ENCODE measurements at places on chromosomes 3 and 15.

GRCh38 chr3:30683769-30684168 is 77.4 kb downstream of the TGFBR2 start:
- DNase-seq: no peak

GRCh38 chr15:42716626-42717025 is 20.3 kb downstream of the CDAN1 start:
- DNase-seq: no peak

DNA sequence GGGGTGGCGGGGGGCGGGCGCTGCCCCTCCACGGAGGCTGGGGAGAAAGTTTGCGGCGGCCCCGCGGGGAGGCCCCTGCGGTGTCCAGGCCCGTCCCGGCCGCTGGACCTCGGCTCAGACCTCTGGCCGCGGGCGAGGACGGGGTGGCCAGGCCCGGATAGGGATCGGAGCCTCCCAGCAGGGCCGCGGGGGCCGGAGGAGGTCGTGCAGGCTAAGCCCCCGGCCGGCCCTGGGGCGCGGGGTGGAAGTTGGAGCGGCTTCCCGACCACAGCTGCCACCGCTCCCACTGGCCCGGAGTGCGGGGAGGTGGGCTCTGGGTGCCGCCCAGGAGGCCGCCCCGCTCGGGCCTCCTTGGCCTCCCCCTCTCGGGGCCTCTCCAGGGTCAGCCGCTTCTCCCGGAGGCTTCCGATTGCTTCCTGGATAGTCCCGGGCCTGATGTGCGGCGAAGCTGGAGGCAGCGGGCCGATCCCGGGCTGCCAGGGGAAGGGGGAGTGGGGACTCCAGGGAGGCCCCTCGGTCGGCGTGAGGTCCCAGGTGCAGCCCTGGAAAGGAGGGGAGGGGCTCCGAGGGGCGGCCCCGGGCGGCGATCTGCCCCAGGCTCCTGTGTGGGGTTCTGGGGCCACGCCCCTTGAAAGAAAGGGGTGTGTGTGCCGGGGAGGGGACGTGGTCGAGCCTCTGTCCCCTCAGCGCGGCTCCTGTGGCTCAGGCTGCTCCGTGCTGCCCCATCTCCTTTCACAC is 907 bp downstream of the PLXNA1 start:
- peak; percentile 29 for DNase-seq

GRCh38 chr15:100341239-100341749 is 481 bp downstream of the ADAMTS17 start:
- peak; percentile 13 for DNase-seq

DNA sequence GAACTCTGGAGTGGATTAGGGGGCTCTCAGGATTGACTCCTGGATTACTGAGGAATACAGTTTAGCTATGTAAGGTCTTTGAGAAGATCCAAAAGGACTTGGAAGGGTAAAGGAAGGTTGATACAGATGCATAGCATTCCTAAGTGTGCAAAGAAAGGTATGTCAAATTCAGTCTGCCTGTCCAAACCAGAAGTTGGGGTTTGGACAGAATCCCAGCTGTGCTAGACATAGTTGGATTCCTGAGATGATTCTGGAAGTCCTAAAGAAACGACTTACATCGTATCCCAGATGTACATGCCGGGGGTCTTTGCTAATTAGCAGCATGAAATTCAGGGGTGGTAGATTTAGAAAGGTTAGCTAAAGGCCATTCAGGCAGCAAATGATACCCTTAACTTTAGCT is 97.7 kb upstream of the TSPAN3 start:
- no peak for DNase-seq

- peak; percentile 93 for DNase-seq
Observed at GRCh38 chr3:149203758-149204157, 17.9 kb downstream of the CP start.

- DNase-seq: peak; percentile 50
Observed at GRCh38 chr3:119600732-119601131, 3.0 kb downstream of the PLA1A start.

DNA sequence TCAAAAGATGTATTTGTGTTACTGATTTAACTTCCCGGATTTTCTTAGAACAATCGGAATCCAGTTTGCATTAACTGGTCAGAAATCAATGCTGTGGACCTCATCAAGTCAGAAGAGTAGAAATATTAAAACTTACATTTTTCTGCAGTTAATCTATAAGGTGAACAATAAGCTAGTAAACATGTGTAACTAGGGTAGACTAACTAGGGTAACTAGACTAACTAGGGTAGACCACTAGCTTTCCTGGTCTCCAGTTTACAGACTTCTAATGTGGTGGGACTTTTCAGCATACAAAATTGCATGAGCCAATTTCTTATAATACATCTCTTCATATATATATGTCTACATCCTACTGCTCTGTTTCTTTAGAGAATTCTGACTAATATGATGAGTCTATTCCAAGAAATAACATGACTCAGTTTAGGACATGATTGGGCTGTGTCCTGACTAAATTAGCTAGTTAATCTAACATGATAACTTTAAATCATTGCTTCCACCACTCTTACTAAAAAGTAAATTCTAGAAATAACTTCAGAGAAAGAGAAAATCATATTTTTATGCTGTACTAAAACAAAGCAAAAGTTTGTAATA is 5.3 kb downstream of the PLSCR2 start:
- no peak for DNase-seq

GRCh38 chr15:57306161-57306943 is 70.0 kb upstream of the CGNL1 start:
- peak; percentile 82 for DNase-seq

DNA sequence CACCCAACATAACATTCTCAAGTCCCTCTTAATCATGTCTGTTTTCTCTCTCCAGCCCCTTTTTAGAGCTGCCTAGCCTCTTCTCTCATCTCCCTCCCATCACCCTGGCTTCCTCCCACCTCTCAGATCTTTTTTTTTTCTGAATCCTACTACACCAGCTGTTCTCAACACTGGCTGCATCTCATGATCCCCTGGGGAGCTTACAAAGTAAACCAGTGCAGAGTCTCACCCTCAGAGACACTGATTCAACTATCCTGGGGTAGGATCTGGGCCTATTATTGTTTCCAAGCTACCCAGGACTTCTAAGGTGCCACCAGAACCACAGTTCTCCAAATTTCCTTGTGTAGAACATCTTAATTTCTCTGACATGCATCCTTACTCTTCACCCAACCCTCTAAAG is 50.3 kb upstream of the ACAN start:
- no peak for DNase-seq

GRCh38 chr15:63063164-63063756 is 20.7 kb downstream of the TPM1 start:
- DNase-seq: peak; percentile 84

DNA sequence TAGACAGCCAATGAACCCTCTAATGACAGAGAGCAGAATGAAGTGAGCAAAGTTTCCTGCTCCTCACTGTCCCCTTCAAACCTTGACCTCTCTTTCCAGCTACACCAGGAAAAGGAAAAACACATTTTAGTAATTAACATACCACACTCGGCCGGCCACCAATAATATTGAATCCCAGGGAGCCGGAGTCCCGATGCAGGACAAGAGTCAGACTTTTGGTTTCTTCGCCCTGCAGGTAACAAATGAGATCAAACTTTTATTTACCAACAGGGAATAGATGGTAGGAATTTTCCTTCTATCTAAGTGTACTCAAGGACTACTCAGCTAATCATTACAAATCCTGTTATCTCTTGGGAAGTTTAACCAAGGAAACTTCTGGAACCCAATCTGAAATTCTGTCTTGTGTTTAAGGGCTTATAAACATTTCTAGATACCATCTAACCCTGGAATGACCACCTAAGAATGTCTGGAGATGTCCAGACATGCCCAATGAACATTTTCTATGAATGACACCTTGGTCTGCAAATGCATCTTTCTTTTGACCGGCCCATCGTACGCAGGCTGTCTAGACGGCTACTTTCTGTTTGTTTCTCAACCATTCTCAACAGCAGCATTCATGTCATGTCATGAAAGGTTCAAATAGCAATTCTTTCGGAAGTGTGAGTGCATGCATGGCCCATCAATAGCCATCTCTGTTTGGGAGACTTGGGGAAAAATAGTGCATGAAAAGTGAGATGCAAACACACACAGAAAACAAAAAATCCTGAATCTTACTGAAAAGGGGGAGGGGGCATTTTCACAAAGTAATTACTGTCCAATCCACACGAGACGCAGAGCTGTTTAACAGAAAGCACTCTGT is 16.1 kb downstream of the PDZRN3 start:
- DNase-seq: no peak

DNA sequence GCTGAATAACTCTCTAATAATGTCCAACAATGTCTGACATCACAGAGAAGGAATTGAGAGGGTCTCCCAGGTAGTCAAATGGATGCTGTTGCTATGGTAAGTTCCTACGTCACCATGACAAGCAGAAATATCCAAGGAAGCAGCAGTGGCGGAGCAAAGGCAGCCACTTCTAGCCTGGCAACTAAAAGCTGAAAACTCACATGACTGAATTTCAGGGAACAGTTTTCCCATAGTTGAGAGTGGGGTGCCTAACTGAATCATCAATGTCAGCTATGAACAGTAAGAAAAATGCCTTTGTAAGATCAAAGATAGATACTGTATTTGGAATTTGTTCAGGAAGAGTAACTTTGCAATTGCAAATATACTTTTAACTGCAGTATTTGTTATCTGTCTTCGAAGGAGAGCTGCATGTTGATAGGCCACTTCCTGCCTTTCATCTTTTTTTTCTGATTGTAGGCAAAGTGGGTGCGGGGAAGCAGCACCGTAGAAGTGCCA is 161.7 kb downstream of the BBX start:
- DNase-seq: peak; percentile 27

- DNase-seq: no peak
Observed at GRCh38 chr3:39105687-39106063, 1.8 kb downstream of the GORASP1 start.

DNA sequence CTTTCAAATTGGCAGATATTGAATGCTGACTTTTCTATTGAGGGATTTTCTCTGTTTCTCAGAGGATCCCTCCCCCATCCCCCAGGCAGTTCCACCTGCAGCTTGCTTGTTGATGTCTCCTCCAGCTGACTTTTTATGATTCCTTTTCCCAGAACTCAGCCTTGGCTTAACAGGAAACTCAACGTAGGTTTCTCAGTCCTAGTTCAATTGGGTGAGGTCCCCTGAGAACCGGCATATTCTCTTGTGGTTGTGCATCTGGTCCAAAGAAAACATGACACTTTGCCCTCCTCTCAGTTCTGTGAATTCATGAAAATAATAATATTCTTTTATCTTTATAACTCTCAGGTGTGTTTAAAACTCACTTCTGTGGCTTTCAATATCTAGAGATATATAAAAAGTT is 1222.1 kb downstream of the OTOL1 start:
- DNase-seq: no peak

DNA sequence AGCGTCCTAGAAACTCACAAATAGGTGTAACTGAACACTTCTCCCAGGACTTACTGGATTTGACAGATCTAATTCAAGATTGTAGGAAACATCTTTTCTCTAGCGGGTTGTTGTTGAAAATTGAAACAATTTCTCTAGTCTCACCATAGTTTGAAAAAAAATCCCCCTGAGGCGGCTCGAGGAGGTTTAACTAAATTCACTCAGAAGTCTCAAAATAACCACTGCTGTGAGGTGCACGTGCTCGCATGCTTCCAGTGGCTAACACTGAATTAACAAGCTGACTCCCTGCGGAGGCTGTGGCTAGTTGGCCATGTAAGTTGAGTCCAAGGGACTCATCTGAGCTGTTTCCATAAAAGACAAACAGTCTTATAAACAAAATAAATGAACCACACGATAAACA is 503.9 kb downstream of the OCA2 start:
- DNase-seq: no peak

- DNase-seq: no peak
Observed at GRCh38 chr15:101528108-101528916, 38.8 kb upstream of the PCSK6 start.

GRCh38 chr3:42118762-42119361 is 27.7 kb downstream of the TRAK1 start:
- peak; percentile 62 for DNase-seq

DNA sequence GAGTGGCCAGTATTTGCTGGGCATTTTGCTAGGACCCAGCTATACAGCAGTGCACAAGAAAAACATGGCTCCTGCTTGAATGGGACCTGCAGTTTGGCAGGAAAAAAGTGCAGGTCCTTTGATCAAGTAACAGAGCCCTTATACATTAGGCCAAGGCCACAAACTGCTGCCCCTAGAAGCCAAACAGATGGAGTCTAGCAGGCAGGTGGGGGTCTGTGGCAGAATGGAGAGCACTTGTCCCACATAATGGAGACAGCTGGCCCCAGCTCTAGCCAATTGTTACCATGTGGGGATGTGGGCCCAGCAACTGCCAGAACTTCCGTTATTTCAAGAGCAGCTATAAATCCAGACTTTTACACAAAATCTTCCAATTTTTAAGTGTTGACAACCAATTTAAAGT is 79.3 kb downstream of the SHQ1 start:
- DNase-seq: peak; percentile 84

- DNase-seq: peak; percentile 84
Observed at GRCh38 chr15:101641894-101642293, 10.3 kb downstream of the TM2D3 start.

DNA sequence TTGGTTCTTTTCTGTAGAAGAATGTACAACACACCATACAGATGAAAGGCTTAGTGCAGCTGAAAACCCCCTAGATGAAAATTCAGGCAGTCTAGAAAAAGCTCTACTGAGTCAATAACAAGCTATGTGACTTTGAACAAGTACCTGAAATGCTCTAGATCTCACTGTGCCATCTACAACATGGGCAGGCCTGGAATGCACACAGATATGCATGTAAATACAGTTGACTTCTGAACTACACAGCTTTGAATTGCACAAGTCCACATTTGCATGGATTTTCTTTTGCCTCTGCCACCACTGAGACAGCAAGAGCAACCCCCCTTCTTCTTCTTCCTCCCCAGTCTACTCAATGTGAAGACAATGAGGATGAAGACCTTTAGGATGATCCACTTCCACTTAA is 98.4 kb downstream of the CNTN3 start:
- no peak for DNase-seq

DNA sequence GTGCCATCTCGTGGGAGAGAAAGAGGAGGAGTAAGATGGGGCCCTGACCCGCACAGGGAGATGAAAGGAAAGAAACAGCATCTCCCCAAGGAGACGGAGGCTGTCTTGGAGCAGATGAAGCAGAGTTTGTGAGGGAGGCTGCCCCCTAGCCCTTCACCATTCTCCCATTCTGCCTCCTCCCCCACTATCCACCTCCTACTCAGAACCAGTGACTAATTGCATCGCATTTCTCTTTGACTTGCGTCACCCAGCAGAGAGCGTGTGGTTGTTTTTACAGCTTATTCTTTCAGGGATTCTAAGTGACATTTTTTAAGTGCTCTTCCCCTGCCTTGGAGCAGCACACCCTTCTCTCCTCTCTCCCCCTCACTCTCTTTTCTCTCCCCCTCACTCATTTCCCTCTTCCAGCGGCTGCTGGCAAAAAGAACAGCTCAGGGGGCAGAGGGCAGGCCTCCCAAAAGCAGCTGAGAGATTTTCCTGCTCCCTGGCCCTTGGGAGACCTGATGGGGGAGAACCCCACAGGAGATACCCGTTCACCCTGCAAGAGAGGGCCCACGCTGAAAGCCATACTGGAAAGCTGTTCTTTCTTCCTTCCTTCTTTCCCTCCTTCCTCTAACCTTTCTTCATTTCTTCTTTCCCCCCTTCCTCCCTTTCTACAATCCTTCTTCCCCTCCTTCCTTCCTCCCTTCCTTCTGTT is 91.8 kb downstream of the MRPL46 start:
- no peak for DNase-seq

Data from common myeloid progenitor, CD34-positive (primary cell).